ENCODE measurements at places on chromosomes 16 and 17.

GRCh38 chr17:56807723-56808122 lies 26.0 kb downstream of the C17orf67 start:
- no peak for DNase-seq

DNA sequence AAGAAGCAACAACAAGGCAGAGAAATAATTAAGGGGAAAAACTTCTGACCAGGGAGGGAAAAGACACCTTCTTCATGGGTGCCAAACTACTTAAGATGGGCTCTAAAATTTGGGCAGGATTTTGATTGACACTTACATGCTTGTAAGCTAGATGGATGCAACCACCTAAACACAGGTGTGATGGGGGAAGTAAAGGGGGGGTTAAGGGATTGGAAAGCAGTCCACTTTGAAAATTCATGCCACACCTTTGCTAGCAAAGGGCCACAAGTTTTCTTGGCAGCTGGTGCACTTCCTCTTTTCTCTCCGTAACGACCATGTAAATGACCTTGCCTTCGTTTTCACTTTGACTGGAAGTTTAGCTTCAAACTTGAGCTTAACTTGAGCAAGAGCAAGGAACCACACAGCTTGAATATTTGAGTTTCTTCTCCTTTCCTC lies 14.3 kb upstream of the PRKAR1A start:
- peak; percentile 97 for DNase-seq

DNA sequence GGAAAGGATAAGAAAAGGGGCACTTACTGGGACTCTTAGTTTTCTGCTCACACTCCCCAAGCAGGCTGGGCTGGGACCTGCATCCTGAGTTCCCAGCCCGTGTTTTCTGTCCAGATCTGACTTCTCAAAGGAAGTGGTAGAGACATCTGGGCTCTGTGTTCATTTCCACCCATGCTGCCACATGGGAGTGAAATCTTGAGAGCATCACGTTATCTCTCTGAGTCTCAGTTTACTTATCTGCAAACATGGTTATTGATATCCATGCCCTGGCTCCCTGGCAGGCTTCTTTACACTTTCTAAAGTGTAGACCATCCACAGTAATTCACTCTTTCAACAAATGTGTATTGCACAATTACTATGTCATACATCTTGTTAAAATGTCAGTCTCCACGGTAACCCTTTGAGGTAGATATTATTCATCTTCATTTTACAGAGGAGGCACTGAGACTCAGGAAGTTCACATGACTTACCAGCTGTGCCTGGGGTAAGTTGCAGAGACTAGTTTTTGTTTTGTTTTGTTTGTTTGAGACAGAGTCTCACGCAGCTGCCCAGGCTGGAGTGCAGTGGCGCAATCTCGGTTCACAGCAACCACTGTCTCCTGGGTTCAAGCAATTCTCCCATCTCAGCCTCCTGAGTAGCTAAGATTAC lies 3.4 kb downstream of the ZNF688 start:
- peak; percentile 65 for DNase-seq

- DNase-seq, result peak; percentile 52
Measured at GRCh38 chr16:19210280-19210924, 42.4 kb downstream of the SYT17 start.

GRCh38 chr17:47895347-47895855 lies 635 bp upstream of the SP2 start:
- no peak for DNase-seq

DNA sequence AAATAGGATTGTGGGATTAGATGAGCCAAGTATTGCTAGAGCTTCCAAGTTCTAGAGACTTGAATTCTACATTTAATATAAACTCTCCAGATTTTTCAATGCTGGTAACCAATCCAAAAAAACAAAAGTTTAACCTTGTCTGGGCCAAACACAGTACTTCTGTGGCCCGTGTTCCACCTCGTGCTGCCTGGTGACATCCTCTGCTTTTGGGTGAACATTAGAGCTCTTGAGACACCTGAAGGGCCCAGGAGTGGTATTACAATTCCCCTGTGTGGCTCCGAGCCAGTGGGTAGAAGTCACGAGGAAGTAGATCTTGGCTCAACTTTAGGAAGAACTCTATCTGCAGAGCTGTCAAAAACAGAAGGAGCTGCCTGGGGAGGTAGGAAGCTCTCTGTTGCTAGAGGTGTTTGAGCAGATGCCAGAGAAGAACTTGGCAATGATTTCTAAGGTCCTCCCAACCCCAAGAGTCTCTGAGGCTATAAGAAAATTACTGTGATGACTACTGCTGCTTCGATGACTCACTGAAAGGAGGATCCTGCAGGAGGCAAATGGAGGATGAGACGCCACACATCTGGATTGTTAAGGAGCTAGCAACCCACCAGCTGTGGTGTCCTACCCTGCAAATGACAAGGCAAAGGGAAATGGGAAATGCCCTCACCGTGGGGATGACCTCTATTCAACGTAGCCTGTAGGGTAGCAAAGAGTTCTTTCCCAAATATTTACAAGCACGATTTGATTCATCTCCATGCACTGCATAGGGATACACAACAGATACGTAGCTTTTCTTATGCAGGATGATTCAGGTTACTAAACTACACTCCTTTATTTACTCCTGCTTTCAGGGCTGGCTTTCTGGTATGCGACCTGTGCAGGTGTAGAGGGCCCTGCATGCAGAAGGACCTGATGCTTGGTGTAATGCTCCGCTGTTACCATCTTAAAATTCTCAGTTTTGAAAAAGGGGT lies 45.8 kb upstream of the GAS7 start:
- DNase-seq, result no peak

GRCh38 chr17:48048384-48049126 lies 396 bp downstream of the NFE2L1 start:
- DNase-seq, result peak; percentile 62

- DNase-seq, result no peak
Measured at GRCh38 chr16:67963662-67964321, 4.6 kb downstream of the SLC12A4 start.

DNA sequence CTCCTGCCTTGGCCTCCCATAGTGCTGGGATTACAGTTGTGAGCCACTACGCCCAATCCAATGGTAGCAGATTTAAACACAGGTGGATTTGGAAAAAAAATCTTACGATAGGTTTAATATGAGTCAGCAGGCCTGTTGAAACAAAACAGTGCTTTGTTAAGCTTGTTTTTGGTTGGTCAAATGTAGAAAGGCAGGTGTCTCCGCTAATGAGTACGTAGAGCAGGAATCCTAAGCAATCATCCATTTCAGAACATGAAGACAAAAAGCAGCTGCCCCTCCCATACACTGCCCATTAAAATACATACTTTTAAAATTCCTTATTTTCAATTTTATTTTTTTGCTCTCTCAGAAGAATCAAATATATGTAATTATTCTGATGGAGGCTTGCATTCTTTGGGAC lies 1.9 kb upstream of the WWOX start:
- DNase-seq, result no peak

DNA sequence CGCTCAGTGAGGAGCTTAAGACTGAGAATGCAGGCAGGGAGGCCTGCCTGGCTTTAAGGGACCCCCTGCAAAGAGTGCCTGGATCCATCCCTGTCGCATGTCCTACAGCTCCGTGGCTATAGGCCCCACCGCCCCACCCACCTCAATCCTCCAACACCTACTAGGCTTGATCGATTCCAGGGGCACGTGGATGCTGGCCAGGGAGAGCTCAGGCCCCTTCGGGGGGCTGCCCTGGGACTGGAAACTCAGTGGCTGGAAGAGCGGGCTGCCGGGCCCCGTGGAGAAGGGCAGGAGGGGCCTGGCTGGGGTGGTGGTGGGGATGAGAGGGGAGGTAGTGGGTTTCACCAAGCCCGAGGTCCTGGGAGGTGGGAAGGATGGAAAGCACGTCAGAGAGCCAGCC lies 22.2 kb downstream of the GGA3 start:
- DNase-seq, result no peak

Data from GM12864 (cell line).